ENCODE measurements at places on chromosomes 11 and 22.
A peak's percentile ranks its signal among the peaks of the same experiment; 100 is the strongest.

DNA sequence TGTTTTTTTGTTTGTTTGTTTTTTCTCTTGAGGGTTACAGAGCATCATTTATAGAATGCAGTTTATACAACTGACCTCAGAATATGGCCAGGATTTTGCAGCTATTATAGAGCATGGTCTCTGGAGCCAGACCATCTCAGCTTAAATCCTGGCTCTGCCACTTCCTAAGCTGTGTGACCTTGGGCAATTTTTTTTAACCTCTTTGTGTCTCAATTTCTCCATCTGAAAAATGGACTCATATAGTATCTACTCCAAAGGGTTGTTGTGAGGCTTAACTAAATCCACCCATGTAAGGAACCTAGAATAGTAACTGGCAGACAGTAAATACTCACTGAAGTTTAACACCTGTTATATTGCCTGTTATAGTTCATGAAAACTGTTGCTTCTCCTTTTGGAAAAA lies 8.3 kb upstream of the DGAT2 start:
- no peak for DNase-seq

DNA sequence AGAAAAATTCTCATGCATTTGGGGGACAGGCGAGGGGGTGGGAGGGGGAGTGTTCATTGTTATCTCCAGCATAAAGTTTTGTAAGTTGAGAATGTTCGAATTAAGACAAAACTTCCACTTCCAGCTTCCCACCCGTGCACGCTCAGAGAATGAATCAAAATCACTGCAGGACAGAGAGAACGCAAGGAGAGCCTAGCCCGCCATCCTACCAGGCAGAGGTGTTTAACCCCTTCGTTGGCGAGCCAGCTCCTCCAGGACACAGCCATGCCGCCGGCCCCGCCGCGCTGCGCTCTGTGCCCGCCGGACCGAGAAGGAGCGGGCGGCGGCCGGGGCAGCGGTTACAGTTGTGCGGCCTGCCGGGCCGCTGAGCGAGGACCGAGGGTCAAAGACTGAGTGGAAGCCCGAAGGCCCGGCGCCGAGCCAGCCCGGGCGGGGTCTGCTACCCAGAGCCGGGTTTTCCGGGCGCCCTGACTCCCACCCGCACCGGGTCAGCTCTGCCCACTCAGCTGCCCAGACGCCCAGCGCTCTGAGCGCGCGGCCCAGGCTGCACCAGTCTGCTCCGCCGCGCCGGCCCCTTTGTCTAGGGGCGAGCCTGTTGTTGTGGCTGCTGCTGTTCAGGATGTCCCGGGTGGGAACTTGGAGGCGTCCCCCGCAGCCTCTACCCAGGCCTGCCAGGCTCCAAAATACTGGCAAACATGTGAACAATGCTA lies at the start of gene NOX4:
TSS of gene NOX4 (minus strand) at position 395 of the 710 bp plus-strand sequence. CDS start at position 266, 129 bp downstream.
- DNase-seq, result no peak

DNA sequence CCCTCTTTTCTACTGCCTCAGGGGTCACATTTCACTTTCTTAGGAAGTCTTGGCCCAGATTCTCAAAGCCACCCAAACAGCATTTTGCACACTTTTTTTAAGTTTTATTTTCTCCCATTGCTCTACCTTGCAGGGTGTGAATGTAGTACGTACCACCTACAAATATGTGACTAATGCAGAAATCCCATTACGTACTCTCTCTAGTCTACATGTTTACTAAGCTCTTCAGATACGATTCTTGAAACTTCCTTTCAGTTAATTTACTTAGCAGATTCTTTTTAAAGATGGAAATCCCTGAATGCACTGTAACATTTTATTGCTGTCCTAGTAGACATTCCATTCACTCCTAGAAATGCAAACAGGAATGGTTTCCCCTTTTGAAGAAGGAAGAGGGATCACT lies 61.3 kb downstream of the LRRC4C start:
- DNase-seq, result no peak

DNA sequence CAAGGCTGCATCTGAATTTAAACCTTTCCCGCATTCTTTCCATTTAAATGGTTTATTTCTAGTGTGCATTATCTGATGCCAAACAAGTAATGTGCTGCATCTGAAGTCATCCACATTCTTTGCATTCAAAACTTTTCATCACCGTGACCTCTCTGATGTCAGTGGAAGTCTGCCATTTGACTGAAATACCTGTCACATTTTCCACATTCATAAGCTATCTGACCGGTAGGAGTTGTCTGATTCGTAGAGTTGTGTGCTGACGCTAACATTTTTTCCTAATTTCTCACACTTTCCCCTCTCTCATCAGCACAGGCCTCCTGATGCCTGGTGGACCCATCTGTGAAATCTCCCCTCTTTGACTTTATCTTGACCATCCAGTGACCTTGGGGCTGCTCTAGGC lies 79.9 kb upstream of the BARX2 start:
- no peak for DNase-seq

DNA sequence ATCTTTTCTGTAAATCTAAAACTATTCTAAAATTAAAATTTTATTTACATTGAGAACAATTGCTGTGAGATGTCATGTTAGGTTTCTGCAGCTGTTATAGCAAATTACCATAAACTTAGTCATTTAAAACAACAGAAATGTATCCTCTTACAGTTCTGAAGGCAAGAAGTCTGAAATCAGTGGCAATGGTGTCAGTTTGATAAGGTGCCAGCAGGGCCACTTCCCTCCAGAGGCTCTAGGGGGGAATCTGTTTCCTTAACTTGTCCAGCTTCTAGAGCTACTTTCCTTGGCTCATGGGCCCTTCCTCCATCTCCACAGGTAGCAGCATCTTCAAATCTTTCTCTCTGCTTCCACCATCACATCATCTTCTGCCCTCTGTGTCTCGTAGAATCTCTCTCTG lies 23.0 kb downstream of the MOGAT2 start:
- DNase-seq, result no peak

DNA sequence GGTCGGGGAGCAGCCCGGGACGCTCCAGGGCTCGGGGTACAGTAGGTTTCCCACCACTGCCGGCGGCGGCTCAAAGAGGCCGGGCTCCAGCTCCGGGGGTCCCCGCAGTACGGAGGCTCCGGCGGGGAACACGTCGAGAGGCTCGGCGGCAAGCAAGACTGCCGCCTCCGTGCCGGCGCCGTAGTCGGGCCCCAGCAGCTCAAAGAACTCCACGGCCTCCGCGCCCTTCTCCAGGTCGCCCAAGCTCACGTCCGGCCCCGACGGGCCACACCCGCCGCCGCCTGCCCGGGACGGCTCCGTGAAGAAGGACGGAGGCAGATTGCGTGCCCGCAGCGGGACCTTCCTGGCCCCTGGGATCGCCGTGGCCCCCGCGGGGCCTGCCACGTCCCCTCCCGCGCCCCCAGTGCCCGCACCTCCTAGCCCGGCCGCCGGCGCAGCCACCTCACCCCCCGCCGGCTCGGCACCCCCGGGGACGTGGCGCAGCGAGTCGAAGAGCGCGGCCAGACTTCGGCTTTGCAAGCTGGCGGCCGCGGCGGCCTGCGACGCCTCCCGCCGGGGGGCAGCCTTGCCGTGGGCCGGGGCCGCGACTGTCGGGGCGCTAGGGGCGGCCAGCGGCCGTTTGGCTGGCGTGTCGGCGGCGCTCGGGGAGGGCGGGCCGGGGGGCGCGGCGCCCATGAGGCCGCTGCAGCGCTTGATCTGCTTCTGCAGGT lies 775 bp downstream of the FAM181B start:
- no peak for DNase-seq

DNA sequence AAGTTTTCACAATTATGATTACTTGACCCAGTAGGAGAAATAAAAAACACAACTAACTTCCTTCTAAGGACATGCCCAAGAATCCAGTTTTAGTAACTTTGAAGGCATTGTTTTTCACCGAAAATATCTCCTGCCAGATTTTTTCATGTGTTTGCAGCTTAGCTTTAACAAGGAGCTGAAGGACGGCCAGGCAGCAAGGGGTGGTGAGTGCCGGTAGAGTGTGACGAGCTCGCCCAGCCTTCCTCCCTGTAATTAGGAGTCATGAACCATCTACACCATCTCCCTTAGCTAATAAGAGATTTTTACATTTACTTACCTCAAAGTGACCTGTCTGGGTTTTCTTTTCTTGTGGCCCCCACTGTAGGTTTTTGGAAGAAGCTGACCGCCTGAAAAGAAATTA lies 72.0 kb downstream of the BMAL1 start:
- no peak for DNase-seq

- DNase-seq, result no peak
Observed at GRCh38 chr22:49291169-49291568, 536.5 kb downstream of the BRD1 start.

- peak; percentile 16 for DNase-seq
Observed at GRCh38 chr11:60455531-60456042, at the start of gene MS4A1. MS4A1 (plus strand) TSS chr11:60455847; CDS start chr11:60462375, 6,528 bp downstream.

DNA sequence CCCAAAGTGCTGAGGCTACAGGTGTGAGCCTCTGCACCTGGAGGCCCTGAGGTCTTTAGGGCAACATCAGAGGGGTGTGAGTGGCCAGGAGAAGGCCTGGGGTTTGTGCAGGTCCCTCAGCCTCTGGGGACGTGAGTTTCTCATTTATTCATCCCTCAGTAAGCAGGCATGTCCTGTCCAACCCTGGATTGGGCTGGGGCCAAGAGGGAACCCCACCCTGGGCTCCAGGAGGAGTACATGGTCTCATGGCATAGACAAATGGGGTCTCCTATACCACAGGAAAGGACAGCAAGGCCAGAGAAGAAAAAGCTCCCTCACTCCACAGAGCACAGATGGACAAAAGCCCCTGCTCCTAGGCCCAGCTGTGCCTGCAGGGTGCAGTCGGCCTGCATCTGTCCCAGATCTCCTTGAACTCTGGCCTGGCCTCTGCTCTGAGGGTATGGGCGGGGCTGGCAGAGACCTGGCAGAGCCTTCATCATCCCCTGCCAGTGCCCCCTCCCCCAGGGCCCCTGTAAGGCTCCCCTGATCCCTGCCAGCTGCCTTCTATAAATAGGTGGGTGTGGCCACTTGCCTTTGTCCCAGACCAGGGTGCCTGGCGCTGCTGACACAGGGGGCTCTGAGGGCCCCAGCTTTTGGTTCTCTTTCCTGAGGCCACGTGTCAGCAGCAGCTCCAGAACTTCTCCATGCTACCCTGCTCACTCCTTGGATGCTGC lies 34.6 kb downstream of the A4GALT start:
- no peak for DNase-seq

DNA sequence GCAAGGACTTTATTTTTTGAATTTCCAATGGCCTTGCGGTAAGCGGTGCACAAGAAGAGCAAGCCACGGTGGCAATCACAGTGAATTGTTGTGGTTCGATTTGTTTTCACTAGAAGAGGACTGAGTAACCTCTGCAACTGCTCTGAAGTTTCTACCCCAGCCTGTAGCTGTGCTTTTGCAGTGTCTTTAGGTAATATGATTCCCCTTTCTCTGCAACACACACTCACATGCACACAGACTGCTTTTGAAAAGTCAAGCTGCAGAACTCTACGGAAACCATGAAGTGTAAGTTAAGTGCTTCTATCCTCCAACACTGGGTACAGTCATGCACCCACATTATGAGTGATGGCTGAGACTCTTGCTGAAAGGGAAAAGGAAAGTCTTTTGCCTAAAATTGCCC lies 38.4 kb downstream of the CD44 start:
- DNase-seq, result peak; percentile 31

GRCh38 chr11:35787013-35787504 lies 124.5 kb downstream of the TRIM44 start:
- no peak for DNase-seq

DNA sequence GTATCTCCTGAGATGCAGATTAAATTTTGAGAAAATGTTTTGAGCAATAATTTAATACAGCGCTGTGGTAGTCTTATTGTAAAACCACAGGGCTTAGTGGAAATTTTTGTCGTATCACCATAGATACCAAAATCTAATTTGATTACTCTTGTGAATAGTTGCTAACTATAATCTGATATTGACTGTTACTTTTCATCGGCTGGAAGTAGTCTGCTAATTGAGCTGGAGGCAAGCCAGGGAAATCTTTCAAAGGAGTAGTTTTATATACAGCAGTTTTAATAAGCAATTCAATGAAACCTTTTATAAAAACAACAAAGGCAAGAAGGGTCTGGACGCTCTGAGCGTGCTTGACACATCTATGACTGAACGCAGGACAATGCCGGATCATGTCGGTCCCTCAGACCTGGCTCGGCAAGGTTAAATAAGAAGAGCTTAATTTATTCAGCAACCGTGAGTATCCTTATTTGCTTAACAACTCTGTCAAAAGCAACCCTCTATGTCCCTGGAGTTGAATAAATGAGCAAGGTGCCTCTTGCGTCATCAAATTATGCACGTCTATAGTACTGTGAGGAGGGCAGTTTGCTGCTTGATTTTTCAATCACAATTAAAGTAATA lies 121.2 kb downstream of the NCAM1 start:
- DNase-seq, result no peak

DNA sequence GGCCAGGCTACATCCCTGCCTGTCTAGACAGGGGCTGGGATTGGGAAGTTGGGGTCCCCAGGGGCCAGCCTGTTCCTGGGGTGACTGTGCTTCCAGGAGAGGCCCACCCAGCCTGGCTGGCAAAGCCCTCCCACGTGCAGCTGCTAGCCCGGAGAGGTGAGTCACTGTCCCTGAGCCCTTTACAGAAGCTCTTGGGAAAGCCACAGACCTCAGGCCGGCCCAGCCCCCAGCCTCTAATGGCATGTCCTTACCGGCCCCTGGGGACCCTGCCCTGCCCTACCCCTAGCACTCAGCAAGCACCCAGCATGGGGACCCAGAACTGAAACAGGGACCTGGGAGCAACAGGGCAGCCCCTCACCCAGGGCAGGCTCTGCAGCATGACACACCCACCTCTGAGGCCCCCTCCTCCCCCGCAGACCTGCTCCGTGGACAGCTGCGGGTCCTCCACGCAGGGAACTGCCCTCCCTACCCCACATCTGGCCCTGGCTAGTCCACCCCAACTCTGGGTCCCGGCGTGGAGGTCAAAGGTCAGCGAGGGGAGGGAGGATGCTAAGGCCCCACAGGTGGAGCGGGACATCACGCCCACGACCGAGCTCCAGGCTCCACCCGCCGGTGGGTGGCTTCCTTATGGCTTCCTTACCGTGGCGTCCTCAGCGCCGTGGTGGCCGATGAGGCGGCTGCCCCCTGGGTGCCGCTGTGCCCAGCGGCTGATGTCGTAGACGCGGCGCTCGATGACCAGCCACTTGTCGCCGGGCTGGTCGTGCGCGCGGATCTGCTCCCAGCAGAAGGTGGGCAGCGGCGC lies 615 bp downstream of the FADS3 start:
- no peak for DNase-seq

- no peak for DNase-seq
Observed at GRCh38 chr11:11543656-11544055, 78.1 kb downstream of the GALNT18 start.

- DNase-seq, result no peak
Observed at GRCh38 chr22:23205339-23206049, 25.2 kb downstream of the BCR start.

DNA sequence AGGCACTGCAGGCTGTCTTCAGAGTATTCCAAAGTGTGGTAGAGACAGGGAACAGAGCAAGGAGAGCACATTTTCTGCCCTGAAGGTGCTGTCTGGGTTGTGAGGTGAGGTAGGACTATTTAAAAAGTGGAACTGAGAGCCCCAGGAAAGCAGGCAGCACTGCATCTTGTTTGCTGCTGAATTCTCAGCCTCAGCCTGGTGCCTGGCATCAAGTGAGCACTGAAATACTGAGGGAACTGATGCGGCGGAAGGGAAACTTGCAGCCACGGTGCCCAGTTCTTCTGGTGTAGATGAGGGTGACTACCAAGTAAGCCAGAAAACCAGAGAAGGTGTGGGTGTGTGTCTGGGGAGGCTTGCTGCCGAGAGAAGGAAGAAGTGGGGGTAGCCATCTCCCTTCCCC lies 59.5 kb downstream of the TNRC6B start:
- DNase-seq, result no peak
